ENCODE measurements at places on chromosomes 1 and 21.

DNA sequence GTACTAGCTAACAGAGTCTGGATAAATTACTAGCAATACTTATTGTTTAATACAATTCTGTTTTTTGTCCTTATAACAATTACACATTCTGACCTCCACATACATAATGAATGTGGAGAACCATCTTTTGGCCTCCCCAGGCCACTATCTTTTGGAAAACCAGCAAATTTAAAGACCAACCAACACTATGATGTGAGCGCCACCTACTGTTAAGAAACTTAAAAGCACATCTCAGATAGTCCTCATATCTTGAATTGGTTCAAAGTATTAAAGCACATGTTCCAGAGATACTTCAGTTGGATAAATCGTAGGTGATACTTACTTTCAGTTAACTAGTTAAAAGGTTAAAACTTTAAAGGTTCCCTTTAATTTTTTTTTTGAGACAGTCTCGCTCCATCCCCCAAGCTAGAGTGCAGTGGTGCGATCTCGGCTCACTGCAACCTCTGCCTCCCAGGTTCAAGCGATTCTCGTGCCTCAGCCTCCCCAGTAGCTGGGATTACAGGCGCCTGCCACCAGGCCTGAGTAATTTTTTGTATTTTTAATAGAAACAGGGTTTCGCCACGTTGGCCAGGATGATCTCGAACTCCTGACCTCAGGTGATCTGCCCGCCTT, 29.3 kb upstream of the USP1 start:
- peaks cover 5% of the 10 kb centered on the region for H3K27me3 ChIP-seq
- no peak overlapping the region for H3K4me3 ChIP-seq
- H3K27ac ChIP-seq, result no peak overlapping the region
- H3K4me1 ChIP-seq, result no peaks in the 10 kb centered on the region
- no peak for DNase-seq

GRCh38 chr1:23288201-23288600, 55.9 kb downstream of the HNRNPR start:
- no peak for DNase-seq
- peaks cover 1% of the 10 kb centered on the region for H3K4me1 ChIP-seq
- no peaks in the 10 kb centered on the region for H3K27me3 ChIP-seq
- no peak overlapping the region for H3K4me3 ChIP-seq

- no peak overlapping the region for H3K27ac ChIP-seq
- H3K4me1 ChIP-seq, result no peaks in the 10 kb centered on the region
- no peak overlapping the region for H3K4me3 ChIP-seq
- no peaks in the 10 kb centered on the region for H3K36me3 ChIP-seq
These were observed 15.1 kb upstream of the PADI3 start for GRCh38 chr1:17233675-17234320.

GRCh38 chr1:115210302-115210711, 121.0 kb upstream of the TSPAN2 start:
- H3K27ac ChIP-seq, result no peak overlapping the region
- H3K4me1 ChIP-seq, result no peaks in the 10 kb centered on the region
- H3K4me3 ChIP-seq, result no peak overlapping the region
- H3K27me3 ChIP-seq, result no peaks in the 10 kb centered on the region
- no peaks in the 10 kb centered on the region for H3K36me3 ChIP-seq

DNA sequence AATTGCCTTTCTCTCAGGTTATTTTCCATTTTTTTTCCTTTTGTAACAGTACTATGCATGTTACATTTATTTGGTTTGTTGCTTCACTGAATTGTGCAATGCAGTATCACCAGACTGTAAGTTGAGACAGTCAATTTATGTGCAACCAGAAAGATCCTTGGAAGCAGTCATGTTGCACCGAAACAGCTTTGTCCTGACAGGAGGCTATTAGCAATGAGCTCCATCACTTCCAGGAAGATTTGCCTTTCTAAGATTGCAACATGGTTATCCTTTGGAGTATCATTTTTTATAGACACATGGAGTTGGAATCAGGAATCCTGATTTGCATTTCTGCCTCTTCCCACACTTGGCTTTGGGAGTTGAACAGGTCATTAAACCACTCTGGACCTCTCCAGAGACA, 84.5 kb upstream of the ST6GALNAC5 start:
- no peak for DNase-seq
- H3K4me3 ChIP-seq, result no peak overlapping the region
- no peaks in the 10 kb centered on the region for H3K36me3 ChIP-seq
- no peaks in the 10 kb centered on the region for H3K4me1 ChIP-seq
- no peaks in the 10 kb centered on the region for H3K27me3 ChIP-seq

DNA sequence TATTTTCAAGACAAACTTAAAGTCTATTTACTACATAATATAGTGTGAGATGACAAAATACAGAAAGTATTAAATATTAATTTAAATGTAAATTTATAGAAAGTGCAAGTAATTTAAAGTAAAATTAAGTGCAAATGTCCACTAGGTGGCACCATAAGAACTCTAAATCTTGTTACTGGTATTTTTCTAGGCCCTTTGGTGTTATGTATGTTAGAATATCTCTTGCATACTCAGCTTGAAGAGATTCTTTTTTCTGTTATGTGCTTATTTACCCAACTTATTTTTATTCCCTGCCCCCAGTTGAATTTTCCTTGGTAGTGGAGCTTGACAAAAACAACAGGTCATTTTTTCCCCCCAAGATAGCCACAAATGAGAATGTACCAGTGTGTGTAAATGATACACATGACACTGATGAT, 71.5 kb downstream of the RPS6KC1 start:
- H3K4me1 ChIP-seq, result peaks cover 3% of the 10 kb centered on the region
- H3K27ac ChIP-seq, result no peak overlapping the region
- DNase-seq, result no peak
- H3K27me3 ChIP-seq, result no peaks in the 10 kb centered on the region
- H3K36me3 ChIP-seq, result no peaks in the 10 kb centered on the region
- H3K4me3 ChIP-seq, result no peak overlapping the region

DNA sequence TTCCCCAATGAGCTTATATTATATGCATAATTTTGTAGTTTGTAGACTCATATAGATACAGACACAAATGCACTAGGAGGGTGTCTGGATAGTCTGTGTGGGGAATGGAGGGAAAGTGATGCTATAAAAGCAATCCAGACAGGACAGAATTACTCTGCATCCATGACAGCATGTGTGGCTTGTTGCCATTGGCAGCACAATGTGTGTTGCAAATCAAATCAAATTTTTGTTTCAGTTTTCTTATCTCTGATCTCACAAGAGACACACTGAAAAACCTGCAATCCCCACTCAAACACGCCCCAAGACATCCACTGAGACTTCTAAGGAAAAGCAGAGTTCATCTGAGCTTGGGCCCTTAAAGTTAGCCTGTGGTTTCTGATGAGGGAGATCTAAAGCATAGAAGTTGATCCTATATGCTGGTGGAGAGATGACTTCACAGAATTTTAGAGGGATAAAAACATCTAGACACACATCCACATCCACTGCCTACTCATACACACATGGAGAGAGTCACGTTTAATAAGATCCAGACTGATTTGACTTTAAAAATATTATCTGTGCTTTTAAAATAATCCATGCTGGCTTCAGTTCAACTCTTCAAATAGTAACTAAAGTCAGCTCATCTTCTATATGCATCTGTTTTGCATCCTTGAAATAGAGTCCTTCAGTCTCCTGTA, 313.0 kb upstream of the PLXNA2 start:
- H3K36me3 ChIP-seq, result no peaks in the 10 kb centered on the region
- no peaks in the 10 kb centered on the region for H3K4me1 ChIP-seq
- no peak overlapping the region for H3K27ac ChIP-seq
- no peaks in the 10 kb centered on the region for H3K27me3 ChIP-seq
- DNase-seq, result no peak

DNA sequence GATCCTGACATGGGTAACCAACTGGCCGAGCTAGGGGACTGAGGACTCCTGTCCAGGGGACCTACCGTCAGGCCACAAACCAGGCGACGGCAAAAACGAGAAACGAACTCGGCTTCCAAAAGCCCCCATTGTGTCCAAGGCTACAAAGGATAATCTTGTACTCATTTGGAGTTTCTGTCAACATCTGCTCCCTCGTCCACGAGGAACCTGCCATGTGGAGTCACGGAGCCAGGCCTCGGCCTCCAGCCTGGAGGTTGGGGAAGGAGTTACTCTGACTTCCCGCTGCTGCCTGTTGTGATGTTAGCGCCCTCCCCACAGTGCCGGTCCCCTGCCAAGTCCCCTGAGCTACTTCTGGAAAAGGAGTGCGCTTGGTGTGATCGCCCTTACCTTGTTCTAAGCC, 7.3 kb downstream of the KRTAP10-1 start:
- H3K27ac ChIP-seq, result no peak overlapping the region
- H3K4me3 ChIP-seq, result no peak overlapping the region
- H3K27me3 ChIP-seq, result no peaks in the 10 kb centered on the region

GRCh38 chr1:155043301-155043702, 7.8 kb upstream of the ADAM15 start:
- no peak overlapping the region for H3K27ac ChIP-seq
- H3K36me3 ChIP-seq, result no peaks in the 10 kb centered on the region
- H3K4me3 ChIP-seq, result no peak overlapping the region

- H3K27ac ChIP-seq, result no peak overlapping the region
- H3K36me3 ChIP-seq, result no peaks in the 10 kb centered on the region
- no peak overlapping the region for H3K4me3 ChIP-seq
- H3K4me1 ChIP-seq, result no peaks in the 10 kb centered on the region
- DNase-seq, result no peak
- peaks cover 21% of the 10 kb centered on the region for H3K27me3 ChIP-seq
These were observed 31.0 kb downstream of the UBE2T start for GRCh38 chr1:202310746-202311145.

GRCh38 chr1:157311730-157312081, 173.5 kb upstream of the ETV3 start:
- H3K4me1 ChIP-seq, result no peaks in the 10 kb centered on the region
- H3K4me3 ChIP-seq, result no peak overlapping the region
- H3K27me3 ChIP-seq, result no peaks in the 10 kb centered on the region
- H3K36me3 ChIP-seq, result no peaks in the 10 kb centered on the region
- H3K27ac ChIP-seq, result no peak overlapping the region

- no peak for DNase-seq
- H3K27ac ChIP-seq, result no peak overlapping the region
- no peaks in the 10 kb centered on the region for H3K4me1 ChIP-seq
- H3K27me3 ChIP-seq, result peaks cover 2% of the 10 kb centered on the region
- H3K4me3 ChIP-seq, result no peak overlapping the region
- H3K36me3 ChIP-seq, result no peaks in the 10 kb centered on the region
These were observed 14.9 kb downstream of the PLEKHA6 start for GRCh38 chr1:204344665-204345355.

- no peak overlapping the region for H3K4me3 ChIP-seq
- no peak overlapping the region for H3K27ac ChIP-seq
- no peaks in the 10 kb centered on the region for H3K27me3 ChIP-seq
- peaks cover 7% of the 10 kb centered on the region for H3K4me1 ChIP-seq
- no peak for DNase-seq
- peaks cover 13% of the 10 kb centered on the region for H3K36me3 ChIP-seq
These were observed 50.4 kb downstream of the MIGA1 start for GRCh38 chr1:77829851-77830250.

DNA sequence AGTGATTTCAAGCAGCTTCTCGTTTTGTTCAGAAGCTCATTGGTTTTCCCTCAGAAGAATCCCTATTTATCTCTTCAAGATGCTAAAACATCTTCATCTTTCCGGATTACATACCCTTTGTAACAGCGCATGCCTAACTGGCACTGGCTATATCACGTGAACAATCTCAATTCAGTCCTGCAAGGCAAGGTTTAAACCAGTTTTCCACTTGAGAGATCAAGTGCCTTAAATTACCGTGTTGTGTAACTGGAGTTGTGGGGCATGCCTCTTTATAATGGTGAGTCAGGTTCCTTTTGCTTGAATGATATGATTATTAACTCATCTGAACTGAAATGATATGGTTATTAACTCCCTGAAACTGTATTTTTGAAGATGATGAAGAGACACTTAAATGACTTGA, 11.0 kb upstream of the ZFP69B start:
- H3K4me3 ChIP-seq, result no peak overlapping the region
- no peaks in the 10 kb centered on the region for H3K27me3 ChIP-seq
- H3K36me3 ChIP-seq, result peaks cover 5% of the 10 kb centered on the region
- H3K27ac ChIP-seq, result no peak overlapping the region

- H3K4me1 ChIP-seq, result no peaks in the 10 kb centered on the region
- no peak overlapping the region for H3K4me3 ChIP-seq
- H3K27me3 ChIP-seq, result no peaks in the 10 kb centered on the region
- no peak for DNase-seq
These were observed 753.2 kb upstream of the B3GALT2 start for GRCh38 chr1:193939585-193939984.

DNA sequence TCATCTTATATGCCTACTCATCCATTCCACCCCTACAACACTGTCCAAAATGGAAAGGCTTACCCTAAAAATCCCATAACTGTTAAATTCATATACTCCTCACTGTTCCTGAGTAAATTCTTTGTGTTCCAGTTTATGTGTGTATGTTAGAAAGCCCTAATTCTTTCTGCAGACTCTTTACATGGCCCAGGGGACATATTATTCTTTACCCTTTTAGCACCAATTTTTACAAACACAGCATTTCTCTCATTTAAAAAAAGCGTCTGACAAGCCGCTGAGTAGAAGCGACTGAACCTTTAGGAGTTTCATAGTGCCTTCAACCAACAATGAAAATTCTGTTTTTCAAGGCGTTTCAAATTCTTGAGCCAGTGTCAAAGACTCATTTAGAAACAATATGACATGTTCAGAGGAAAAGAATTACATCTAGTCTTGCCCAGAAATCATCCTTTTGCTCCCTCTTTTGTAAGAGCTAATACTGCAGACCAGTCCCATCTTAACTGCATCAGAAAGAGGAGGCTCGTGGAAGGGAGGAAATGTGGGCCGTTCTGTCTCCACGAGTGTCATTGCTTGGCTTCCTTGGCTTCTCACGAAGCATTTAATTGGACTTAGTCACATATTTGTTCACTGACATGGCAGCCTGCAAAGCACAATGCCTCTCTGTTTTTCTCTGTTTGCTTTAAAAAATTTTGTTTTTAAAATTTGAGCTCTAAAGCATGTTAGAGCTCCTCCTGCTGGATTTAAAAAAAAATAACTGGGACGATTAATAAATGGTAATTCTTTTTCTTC, 21.3 kb upstream of the C1orf105 start:
- no peaks in the 10 kb centered on the region for H3K27me3 ChIP-seq

DNA sequence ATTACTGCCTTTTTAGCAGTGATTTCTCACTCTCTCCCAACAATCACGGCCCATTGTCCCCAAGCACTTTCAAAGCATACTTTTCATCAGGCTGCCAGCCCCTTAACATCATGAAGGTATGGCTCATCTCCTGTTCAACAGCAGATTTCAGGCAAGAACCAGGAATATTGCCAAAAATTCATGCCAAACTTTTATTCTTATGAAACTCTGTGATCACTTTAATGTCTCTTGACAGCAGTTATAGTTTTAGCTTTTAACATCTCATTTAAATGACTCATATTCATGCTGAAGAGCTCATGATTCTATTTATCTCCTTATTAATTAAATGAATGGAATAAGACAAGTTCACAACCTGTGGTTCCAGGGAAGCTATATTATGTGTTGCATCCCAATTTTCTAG, 235.1 kb downstream of the GRIK1 start:
- no peaks in the 10 kb centered on the region for H3K27me3 ChIP-seq
- H3K27ac ChIP-seq, result no peak overlapping the region
- H3K4me3 ChIP-seq, result no peak overlapping the region

Data from T-helper 2 cell treated with Interferon-gamma antibody and Interleukin-4, amounts not matched to agents 5 μg/mL and 100 μg/mL, for 36 hours (primary cell).